ENCODE measurements at places on chromosomes 3 and 15.

DNA sequence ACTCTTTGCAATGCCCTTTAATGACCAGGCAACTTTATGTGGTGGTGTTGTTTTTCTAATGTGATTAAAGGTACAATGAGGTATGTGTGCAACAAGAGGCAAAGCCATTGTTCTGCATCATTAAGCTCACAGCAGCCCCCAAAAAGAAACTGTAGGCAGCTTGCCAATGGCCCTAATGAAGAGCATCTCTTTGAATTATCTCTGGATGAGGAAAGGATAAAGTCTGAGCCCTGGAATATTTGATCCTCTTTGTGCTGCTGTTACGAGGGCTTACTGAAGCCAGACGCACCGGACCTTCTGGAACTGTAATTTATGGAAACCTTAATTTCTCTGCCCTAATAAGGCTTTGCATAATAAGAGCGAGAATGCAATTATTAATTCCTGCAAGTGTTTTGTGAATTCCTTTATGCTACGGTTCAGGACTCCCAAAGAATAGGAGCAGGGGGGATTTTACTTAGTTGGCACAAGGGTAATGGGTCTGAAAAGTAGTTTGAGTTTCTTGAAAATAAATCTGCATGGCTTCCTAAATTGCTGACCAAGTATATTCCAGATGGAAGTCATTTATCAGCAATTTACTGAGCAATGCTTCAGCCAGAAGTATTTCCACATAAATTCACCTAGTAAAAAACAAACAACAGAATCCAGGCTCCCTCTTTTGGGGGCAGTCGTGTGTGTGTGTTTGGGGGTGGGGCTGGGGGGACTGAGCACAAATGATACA lies 193.4 kb downstream of the PDZRN3 start:
- no peak for DNase-seq

DNA sequence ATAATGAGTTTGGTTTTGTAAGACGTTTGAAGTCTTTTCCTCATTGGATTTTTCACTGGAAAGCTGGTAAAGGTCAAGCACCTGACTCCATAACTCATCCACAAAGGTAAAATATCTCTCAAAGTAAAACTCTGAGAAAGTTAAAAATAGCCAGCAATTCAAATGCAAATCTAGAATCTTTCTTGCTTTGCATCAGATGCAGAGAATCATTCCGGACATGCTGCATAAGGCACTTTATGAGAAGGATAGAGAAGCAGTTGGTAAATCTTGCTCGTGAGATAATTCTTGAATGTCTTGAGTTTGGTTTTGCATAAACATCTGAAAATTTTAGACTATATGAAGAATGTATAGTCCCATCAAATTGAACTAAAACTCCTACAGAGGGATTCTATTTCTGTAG lies 9.1 kb downstream of the KCNMB2 start:
- no peak for DNase-seq

GRCh38 chr3:24495326-24495994 lies 810 bp upstream of the THRB start:
- DNase-seq, result no peak

DNA sequence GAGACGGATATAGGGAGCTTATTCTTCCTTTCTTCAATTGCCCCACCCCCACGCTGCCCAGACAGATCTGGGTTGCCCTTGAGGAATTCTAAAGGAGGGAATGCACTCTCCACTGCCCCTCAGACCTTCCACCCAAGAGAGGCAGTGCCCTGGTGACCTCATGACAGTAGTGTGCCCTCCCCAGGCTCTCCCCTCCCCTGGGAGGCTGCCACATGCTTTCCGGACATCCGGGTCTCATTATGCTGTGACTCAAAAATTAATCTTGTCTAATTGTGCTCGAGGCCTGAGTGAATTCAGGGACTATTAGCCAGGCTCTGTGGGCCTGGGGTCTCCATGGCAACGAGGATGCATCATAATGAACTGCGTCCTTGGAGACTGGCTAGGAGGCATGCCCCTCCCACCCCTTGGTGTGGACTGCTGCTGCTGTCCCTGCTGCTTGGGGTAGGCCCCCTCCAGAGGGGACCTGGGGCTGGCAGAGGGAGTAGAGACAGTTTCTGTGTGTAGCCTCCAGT lies 20.8 kb downstream of the CORO2B start:
- DNase-seq, result no peak

DNA sequence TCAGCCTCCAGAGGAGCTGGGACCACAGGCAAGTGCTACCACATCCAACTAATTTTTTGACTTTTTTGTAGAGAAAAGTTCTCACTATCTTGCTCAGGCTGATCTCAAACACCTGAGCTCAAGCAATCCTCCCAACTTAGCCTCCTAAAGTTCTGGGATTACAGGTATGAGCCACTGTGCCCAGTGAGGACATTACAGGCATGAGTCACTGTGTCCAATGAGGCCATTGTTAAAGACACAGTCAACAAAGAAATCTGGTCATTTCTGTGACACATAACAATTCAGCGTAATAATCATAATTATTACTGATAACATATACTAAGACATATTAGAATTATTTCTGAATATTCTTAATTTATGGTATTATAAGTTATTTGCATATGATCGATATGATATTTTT lies 463.4 kb upstream of the NDN start:
- DNase-seq, result no peak

- peak; percentile 85 for DNase-seq
These were observed 25.8 kb downstream of the EFCC1 start for GRCh38 chr3:129026728-129027543.

DNA sequence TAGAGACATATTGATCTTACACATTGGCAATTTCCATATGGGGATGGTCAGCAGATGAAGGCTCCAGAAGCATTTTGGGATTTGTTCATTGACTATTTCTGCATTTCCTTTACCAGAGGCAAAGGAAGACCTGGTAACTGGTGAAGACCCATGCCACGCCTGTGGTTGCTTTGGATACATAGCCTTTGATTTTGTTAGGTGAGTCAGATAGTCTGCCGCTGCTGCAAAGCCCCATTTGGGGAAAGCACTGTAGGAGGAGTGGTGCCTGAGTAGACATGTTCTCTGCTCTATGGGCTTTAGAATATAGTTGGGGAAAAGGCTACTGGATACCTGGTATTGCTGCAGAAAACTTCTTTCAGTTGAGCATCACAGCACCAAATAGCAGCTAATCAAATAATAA lies 56.8 kb downstream of the TFG start:
- DNase-seq, result no peak

DNA sequence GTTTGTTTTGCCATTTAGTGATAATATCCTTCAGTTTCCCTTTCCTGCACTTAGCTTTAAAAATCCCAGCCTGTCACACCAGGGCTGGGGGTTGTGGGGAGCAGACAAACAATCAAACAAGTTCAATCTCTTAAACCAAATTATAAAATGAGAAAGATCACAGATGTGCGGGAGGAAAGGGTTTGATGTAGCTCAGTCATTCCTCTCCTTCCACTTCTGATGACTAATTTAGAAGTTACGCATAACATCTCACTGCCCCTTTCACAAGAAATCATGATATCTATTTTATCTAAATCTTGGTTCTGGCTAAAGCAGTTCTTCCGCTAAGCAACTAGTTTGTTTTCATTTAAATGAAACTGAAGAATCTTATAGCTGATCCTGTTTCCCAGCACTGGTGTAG lies 34.1 kb upstream of the ATG7 start:
- no peak for DNase-seq

GRCh38 chr3:124631727-124632126 lies 98.5 kb upstream of the UMPS start:
- no peak for DNase-seq

DNA sequence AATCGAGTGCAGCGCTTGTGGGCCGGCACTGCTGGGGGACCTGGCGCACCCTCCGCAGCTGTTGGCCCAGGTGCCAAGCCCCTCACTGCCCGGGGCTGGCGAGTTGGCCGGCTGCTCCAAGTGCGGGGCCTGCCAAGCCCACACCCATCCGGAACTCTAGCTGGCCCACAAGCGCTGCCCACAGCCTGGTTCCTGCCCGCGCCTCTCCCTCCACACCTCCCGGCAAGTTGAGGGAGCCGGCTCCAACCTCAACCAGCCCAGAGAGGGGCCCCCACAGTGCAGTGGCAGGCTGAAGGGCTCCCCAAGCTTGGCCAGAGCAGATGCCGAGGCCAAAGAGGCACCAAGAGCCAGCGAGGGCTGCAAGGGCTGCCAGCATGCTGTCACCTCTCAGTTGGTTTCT lies 73.4 kb downstream of the PLXNA1 start:
- DNase-seq, result no peak

- DNase-seq, result no peak
These were observed 62.7 kb upstream of the OSTN start for GRCh38 chr3:191136347-191136746.

DNA sequence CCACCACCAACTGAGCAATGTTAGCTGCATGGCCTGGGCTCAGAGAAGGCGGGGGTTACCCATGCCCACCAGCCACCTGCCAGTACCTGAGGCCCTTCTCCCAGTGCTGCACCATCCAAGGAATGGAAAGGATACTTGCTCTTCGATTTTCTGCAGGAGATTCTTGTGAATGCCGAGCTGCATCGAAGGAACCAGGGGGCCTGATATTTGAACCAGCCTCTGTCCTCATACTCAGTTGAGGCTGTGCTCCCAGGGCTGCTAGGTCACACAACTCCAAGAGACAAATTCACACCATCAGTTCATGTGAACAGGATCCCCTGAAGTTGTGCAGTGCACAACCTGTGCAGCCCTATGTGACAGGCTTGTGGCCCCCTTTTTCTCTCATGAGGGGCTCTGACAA lies 18.0 kb downstream of the PLA2G4F start:
- DNase-seq, result no peak

DNA sequence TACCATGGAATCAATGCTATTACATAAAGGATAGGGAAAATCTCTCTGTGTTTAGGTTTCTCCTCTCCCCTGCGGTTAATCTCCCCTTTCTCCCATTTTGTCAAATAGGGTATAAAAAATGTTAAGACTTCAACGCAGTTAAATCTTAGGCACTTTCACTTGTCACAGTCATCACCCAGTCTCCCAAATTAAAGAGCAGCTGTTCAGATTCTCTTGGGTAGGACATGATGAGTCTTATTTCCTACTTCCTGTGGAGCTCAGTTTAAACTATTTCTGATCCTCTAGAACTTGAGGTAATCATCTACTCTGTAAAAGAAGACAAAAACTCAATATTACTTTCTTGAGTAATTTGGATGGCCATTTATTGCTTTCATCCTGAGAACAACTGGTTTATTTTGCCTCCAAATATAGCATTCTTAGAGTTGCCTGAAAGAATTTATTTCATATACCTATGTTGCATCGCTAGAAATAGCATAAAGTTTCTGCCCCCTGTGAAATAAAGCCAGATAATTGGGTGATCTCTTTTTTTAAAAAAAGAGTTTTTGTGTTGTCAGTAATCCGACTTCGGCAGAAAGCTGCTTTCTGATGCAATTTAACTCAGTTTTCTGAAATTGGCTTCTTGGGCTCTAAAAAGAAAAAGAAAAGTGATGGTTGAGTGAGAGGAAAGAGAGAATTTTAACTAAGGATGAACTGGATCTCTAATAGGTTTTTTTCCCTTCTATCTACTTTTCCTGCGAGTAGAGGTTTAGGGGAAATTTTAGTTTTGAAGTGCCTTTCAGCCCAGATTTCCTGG lies 20.7 kb downstream of the RAP2B start:
- DNase-seq, result no peak

- DNase-seq, result no peak
These were observed 102.1 kb downstream of the SRGAP3 start for GRCh38 chr3:9147215-9147895.

DNA sequence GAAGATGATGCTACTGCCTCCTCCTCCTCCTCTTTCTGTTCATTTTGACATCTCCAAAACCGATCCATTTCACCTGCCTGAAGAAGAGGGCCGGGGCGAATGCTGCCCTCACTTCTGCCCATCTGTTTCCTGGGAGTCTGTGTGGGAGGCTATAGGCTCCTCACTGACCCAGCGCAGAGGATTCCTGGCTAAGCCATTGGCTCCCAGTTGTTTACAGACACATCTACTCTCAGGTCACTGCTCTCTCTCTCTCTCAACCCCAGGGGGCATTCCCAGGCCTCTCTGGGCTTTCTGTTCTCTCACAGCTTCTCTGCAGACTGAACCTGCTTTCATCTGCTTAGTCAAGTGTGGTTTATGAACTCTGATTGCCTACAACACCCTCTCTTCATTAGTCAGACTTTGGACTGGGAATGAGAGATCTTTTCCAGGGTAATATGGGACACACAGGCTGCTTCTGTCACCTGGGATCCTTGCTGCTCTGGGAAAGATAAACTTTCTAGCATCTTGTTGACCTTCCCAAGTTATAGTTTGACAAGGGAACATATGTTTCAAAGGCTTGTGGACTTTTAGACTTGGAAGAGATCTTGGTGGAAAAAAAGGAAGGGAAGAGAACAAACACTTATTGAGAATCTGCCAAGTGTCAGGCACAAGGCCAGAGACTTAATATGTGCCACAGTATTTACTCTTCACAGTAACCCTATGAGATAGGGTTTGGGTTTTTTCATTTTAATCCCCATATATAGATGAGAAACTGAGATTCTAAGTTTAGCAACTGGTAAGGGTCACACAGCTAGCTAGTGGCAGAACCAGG lies 30.2 kb upstream of the USP3 start:
- DNase-seq, result no peak

DNA sequence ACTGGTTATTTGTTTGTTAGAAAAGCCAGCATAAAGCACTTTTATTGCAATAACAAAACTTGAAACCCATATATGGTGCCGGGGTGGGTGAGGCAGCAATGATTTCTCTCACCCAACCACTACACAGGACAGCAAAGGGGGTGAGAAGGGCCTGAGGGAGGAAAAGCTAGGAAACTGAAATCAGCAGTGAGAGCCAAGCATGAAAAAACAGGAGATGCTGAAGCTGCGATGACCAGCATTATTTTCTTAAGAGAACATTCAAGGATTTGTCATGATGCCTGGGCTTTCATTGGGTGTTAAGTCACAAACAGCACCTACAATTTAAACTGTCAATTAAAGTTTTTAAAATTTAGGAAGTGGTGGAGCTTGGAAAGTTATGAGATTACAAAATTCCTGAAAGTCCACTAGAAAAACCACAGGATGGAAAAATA lies 11.9 kb upstream of the TM4SF4 start:
- DNase-seq, result no peak

DNA sequence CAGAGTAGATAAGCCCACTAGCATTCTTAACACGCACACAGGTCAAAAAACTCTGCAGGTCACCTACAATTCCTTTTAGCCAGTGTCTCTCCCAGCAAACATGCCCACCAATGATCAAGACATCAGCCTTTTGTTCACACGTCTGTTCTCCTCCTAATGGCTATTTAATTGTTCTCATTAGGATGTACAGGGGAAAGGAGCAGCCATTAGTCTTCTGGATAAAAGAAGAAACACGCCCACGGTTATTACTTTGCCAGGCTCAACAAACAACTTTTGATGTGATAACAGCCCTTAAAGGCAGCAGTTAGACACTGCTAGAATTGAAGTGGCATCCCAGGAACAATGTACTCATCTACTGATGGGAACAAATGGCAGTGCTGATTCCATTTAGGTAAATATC lies 108.8 kb downstream of the NTRK3 start:
- no peak for DNase-seq

GRCh38 chr15:69148465-69148864 lies 12.0 kb upstream of the GLCE start:
- DNase-seq, result no peak

DNA sequence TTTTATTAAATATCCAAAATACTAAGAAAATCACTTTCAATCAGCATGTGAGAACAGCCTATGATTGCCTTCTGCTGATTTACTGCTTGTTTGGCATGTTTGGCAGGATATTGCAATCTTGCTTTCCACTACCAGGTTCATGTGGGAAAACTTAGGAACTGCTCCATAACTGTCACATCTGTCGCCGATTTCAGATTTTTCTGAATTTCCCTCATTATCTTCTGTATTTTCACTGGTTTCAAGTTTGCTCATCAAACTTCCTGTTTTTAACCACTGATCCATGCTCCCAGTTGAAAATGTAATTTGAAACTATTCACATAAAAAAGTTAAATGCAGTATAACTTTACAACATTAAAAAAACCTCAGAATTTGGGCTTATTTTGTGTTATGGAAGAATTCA lies 93.0 kb downstream of the NFKBIZ start:
- no peak for DNase-seq
